Activated T-cell treated with anti-CD3 and anti-CD28 coated beads, Interleukin-2, amount 50 U/mL, for 72 hours (primary cell): ENCODE measurements at places on chromosomes 4 and X. TPM values are rescaled to one million over a fixed set of nuclear protein-coding genes. Genes with fewer than 3 reads are reported as not detected.

ADGRL3 gene
- total RNA-seq, result not detected

GRCh38 chrX:103586659-103587058, 1.3 kb downstream of the TCEAL4 start:
- no peak for DNase-seq
- peaks cover 7% of the 10 kb centered on the region for H3K4me1 ChIP-seq
- H3K4me3 ChIP-seq, result peak overlapping the region; percentile 87
- no peaks in the 10 kb centered on the region for H3K36me3 ChIP-seq

- H3K36me3 ChIP-seq, result no peaks in the 10 kb centered on the region
- H3K4me1 ChIP-seq, result peaks cover 11% of the 10 kb centered on the region
- no peak overlapping the region for H3K27ac ChIP-seq
- no peak for DNase-seq
These were observed 76.3 kb downstream of the DCHS2 start for GRCh38 chr4:154415313-154415712.

DNA sequence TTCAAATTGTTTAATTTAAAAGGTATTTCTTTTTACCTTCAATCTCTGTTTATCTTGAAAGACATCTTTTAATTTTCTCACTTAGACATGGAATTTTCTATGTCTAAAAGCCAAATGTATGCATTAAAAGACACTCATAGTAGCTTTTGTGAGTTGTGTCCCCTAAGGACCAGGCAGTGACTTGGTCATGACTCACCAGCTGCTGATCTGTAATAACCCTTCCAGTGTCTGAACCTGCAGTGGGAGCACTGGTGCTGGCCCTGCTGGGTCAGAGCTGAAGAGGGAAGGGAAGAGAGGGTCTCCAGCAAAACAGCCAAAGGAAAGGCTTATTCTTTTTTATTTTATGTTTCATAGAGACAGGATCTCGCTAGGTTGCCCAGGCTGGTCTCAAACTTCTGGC, 31.1 kb upstream of the SH3D19 start:
- no peaks in the 10 kb centered on the region for H3K4me1 ChIP-seq
- peaks cover 11% of the 10 kb centered on the region for H3K27me3 ChIP-seq
- H3K27ac ChIP-seq, result no peak overlapping the region
- H3K4me3 ChIP-seq, result no peak overlapping the region
- DNase-seq, result no peak

- no peak overlapping the region for H3K4me3 ChIP-seq
- peaks cover 5% of the 10 kb centered on the region for H3K36me3 ChIP-seq
- no peak for DNase-seq
- H3K27ac ChIP-seq, result no peak overlapping the region
These were observed 51.5 kb upstream of the MXD4 start for GRCh38 chr4:2313366-2313765.

MPP1 gene
- total RNA-seq, result 37.1 TPM

DNA sequence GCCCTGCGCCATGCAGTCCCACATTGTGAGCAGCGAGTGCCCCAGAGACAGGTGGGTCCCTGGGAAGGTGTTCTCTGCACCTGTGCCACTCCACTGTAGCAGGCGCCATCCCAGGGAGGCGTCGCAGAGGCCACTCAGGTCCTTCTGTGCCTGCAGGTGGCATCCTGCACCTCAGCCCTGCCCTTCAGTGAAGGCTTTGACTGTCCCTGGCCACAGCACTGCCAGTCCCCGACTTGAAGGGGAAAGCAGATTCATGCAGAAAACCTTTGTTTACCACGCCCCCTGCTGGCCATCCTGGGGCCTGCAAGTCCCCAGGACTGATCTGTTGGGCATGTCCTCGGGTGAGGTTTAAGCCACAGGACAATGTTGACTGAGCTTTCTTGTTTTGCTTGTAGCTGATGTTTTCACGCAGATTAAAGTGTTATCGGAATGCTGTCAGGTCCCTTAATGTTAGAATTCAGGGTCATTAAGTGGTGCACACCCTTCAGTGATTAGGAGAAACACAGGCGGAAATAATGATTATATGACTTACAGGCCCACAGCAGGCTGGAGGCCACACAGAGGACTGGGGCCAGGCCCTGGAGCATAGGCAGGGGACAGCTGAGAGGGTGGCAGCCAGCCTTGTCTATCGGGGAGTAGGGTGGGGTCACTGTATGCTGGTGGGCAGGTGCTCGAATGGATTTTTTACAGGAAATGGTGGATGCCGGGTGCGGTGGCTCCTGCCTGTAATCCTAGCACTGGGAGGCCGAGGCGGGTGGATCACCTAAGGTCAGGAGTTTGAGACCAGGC, 5.0 kb downstream of the TACC3 start:
- DNase-seq, result peak; percentile 91
- peaks cover 29% of the 10 kb centered on the region for H3K36me3 ChIP-seq
- H3K4me3 ChIP-seq, result peak overlapping the region; percentile 26
- H3K27ac ChIP-seq, result peak overlapping the region; percentile 90
- H3K27me3 ChIP-seq, result no peaks in the 10 kb centered on the region

DNA sequence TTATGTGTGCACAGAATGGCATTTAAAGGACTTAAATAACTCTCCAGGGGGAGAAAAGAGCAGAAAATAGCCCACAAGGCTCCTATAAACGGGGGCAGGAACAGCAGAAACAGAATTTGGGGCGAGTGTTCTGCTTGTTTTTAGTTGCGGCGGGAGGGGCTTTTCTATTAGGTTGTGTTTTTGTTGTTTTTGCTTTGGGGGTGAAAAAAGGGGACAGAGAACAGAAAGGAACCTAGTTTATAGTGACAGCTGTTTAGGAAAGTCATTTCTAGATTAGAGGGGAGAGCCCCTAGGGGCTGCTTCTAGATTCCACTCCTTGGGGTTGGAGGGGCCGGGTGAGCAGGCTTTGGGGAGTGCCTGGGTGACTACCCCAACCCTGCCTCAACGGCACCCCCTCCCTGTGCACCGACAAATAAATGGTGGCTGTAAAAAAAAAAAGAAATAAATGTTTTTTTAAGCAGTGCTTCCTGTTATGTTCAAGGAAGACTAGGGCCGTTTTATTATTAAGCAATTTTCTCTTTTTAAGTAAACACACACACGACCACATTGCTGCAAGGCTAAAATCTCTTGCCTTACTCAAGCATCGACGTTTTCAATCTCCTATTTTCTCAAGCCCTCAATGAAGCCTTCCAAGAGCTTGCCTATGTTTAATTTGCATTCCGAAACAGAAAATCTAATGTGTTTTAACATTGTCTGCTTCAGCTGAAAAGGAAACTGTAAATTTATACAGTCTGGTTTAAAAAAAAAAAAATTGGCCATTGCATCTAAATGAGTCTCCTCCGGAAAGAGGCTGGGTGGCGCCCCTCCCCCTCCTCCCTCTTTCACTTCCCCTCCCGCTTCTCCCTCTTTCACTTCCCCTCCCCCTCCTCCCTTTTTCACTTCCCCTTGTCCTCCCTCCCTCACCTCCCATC, 123.3 kb upstream of the TBL1X start:
- H3K4me3 ChIP-seq, result peak overlapping the region; percentile 88
- peaks cover 39% of the 10 kb centered on the region for H3K4me1 ChIP-seq
- peak; percentile 53 for DNase-seq
- no peaks in the 10 kb centered on the region for H3K27me3 ChIP-seq
- H3K36me3 ChIP-seq, result peaks cover 2% of the 10 kb centered on the region

JAKMIP1 gene
- total RNA-seq, result 9.0 TPM

DNA sequence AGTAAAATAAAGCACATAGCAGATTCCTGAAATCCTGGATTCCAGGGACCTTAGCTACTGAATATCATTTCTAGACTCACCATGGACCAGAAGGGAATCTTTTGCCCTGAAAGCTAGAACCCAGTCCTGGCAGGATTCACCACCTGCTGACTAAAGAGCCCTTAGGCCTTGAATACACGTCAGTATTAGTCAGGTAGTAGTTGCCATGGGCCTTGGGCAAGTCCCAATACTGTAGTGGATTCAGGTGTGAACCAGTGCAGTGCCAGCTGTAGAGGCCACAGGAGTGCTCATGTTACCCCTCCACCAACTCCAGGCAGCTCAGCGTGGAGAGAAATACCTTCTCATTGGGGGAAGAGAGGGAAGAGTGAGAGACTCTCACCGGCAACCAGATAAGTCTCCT, 64.1 kb upstream of the UBQLN2 start:
- H3K4me1 ChIP-seq, result no peaks in the 10 kb centered on the region
- no peak overlapping the region for H3K4me3 ChIP-seq
- peaks cover 27% of the 10 kb centered on the region for H3K27me3 ChIP-seq
- H3K27ac ChIP-seq, result no peak overlapping the region

CXCL3 gene
- not detected for total RNA-seq

DNA sequence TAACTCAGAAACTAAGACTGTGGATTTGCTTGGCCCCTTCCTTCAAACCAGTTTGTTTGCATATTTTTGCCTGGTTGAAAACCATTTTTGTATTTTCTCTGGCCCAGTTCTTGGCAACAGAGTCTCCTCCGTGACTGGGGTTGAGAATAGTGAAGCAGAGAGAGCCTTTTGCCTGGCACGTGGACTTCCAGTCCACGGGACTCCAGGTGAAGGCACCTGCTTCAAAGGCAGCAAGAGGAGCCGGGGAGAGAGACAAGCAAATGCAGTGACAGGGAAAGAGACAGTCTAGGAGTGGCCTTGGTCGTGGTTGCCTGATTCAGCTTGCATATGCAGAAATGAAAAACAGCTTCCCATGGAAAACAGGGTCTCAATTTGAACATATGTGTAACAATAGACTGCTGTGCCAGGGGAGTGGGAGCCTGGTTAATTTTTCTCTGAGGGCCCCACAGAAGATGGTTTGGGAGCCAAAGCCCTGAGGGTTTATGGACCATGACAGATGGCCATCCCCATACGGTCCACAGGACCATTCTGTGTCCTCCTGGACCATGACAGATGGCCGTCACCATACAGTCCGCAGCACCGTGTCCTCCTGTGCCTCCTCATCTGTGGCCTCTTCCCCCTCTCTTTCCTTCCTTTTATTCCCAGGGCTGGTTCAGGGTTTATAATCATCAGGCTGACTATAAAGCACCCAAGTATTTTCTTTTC, 272.2 kb upstream of the RASGEF1B start:
- DNase-seq, result no peak
- no peaks in the 10 kb centered on the region for H3K27me3 ChIP-seq
- no peak overlapping the region for H3K4me3 ChIP-seq
- no peak overlapping the region for H3K27ac ChIP-seq

DNA sequence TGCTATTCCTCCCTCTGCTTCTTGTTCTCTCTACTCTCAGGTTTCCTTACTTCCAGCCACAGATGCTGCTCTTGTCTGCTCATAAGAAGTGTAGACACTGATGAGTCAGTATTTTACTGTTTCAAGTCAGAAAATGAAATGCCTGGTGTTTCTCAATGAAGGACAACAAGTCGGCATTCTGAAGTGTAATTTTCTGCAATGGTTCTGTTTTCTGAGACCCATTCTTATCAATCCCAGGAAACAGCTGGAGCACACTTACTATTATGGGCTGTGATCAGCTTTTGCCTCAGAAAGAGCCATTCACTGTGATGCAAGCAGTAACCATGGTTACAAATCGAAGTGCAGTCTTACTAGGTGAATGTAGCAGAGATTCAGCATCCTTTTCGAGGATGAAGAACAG, 42.0 kb downstream of the SLC4A4 start:
- no peaks in the 10 kb centered on the region for H3K27me3 ChIP-seq
- no peak overlapping the region for H3K4me3 ChIP-seq
- H3K4me1 ChIP-seq, result no peaks in the 10 kb centered on the region
- DNase-seq, result no peak
- H3K36me3 ChIP-seq, result no peaks in the 10 kb centered on the region

- H3K36me3 ChIP-seq, result no peaks in the 10 kb centered on the region
- no peak overlapping the region for H3K4me3 ChIP-seq
- no peak for DNase-seq
- H3K27me3 ChIP-seq, result no peaks in the 10 kb centered on the region
- peaks cover 14% of the 10 kb centered on the region for H3K4me1 ChIP-seq
These were observed 6.6 kb upstream of the UTP3 start for GRCh38 chr4:70681704-70682103.

ITIH6 gene
- total RNA-seq, result not detected

DNA sequence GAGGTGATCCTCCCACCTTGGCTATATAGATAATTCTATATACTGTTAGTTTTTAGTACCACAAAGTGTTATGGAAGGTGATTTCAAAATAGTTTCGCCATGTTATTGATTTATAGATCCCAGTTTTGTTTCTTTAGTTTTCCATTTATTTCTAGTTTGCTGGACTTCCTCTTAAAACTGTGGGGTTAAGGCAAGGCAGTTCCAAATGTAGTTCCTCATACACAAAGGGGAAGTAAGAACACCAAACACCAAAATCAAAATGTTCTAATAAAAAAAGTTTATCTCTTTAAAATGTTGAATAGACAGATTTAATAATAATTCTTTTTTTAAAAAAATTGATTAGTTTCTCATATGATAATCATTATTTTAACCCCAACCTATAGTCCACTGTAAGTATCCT, 6.8 kb upstream of the CISD2 start:
- peaks cover 28% of the 10 kb centered on the region for H3K4me1 ChIP-seq
- H3K27me3 ChIP-seq, result no peaks in the 10 kb centered on the region
- H3K27ac ChIP-seq, result no peak overlapping the region
- DNase-seq, result no peak

DNA sequence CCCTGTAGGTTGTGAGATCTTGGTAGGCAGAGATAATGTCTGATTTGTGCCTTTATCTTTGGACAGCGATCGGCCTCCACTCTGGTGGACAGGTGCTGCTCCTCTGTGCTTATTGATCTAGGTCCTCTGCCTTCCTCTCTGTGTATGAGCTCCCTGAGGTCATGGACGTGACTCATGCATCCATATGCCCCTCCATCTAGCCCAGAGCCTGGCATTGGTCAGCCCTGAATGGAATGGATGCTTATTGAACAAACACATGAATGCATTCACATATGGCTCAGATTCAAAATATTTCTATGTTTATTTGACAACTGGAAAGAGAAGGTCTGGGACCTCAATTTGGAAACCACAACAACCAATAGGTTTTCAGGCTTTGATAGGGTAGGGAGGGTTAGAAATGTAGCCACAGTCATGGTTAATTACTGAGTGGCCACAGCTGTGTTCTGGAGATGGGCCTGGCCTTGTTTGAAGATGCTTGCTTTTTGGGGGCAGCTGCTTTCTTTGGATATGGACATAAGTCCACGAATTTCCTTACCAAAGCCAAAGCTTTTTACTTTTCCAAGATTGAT, 76.2 kb downstream of the SEL1L3 start:
- H3K4me1 ChIP-seq, result peaks cover 4% of the 10 kb centered on the region
- no peaks in the 10 kb centered on the region for H3K27me3 ChIP-seq
- no peak for DNase-seq
- H3K4me3 ChIP-seq, result no peak overlapping the region
- H3K27ac ChIP-seq, result no peak overlapping the region

GRCh38 chr4:178165251-178165950, 723.2 kb upstream of the AGA start:
- peaks cover 1% of the 10 kb centered on the region for H3K36me3 ChIP-seq
- no peaks in the 10 kb centered on the region for H3K27me3 ChIP-seq
- DNase-seq, result no peak
- H3K4me3 ChIP-seq, result no peak overlapping the region
- no peak overlapping the region for H3K27ac ChIP-seq
